ENCODE measurements at places on chromosomes 7 and 10. TPM values are rescaled to one million over a fixed set of nuclear protein-coding genes. Genes with fewer than 3 reads are reported as not detected.

Gene MACC1
- total RNA-seq: 0.38 TPM

Gene AKR1C8
- not detected for total RNA-seq

Gene BMPER
- 2.6 TPM for total RNA-seq

Gene CYP3A7
- not detected for total RNA-seq

Gene POT1
- 15.6 TPM for total RNA-seq

Gene LRRD1
- total RNA-seq: not detected

Gene MOSPD3
- 21.5 TPM for total RNA-seq

Gene ZNF467
- 12.8 TPM for total RNA-seq

Gene ITGB8
- total RNA-seq: 46.4 TPM
